SK-N-SH (cell line): ENCODE measurements at places on chromosomes 12 and 14. TPM values are rescaled to one million over a fixed set of nuclear protein-coding genes. Genes with fewer than 3 reads are reported as not detected.
A peak's percentile ranks its signal among the peaks of the same experiment; 100 is the strongest.

DNA sequence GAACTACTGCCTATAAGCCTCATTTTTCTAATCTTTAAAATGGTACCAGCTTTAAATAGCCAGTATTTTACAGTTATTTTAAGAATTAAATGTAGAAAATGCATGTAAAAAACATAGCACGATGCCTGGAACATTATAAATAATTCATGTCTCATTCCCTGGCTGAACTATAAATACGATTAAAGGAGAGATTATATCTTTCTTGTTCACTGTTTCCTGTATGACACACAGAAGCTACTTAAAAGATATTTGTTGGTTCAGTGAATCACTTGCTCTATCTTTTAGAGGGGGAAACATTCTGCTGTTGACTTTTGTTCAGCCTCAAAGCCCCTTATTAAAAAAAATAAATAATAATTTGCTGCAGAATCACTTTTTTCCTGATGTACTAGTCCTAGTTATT is 406.9 kb downstream of the LRFN5 start:
- DNase-seq, result no peak

DNA sequence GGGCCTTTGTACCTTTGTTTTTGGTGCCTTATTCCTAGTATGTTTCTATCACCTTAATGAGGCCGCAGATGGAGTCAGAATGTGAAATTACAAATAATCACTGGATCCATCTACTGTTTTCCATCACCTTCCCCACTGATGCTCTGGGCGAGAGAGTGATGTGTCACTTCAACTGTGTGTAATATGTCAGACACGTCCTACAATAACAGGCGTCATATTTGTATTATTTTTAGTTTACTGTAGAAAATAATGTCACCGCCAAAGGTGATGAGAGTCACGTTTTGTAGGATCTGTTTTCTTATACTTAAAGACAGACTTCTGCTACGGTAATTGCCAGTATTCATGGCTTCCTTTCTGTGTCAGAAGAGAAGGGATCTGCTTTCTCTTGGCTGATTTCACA is 22.4 kb upstream of the P2RX4 start:
- no peak for DNase-seq

DNA sequence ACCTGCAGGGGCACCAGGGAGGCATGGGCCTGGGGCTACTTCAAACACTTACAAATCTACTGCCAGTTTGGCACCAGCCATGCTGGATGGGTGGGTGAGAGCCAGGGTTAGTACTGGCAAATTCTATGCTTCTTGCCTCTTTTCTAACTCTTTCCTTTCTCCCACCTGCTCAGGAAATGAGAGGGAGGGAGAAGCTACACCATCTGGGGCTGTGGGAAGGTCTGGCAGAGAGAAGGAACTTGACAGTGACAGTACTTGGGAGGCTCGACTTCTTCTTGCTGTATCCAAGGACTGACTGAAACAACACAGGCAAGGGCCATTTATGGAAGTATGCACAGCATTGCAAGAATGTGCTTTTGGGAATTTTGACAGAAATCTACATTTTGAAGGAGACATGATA is 149.6 kb upstream of the DYRK2 start:
- DNase-seq, result no peak

DNA sequence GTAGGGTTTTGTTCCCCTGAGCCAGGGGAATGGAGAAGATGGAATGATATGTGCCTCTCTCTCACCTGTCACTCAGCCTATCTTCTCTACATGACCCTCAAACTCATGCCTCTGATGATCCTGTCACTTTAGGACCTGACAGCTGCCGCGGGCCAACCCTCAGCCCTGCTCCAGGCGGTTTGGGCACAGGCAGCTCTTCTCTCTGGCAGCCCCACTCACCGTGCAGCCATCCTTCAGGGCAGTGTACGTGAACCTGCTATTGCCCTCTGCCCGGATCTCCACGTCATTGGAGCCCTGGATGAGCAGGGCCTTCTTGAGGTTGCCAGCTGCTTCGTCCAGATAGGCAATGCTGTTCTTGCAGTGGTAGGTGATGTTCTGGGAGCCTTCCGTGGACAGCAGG is 10.5 kb downstream of the TMEM106C start:
- no peak for DNase-seq

- DNase-seq, result no peak
Observed at GRCh38 chr12:122651520-122652224, 51.5 kb downstream of the HCAR2 start.

DNA sequence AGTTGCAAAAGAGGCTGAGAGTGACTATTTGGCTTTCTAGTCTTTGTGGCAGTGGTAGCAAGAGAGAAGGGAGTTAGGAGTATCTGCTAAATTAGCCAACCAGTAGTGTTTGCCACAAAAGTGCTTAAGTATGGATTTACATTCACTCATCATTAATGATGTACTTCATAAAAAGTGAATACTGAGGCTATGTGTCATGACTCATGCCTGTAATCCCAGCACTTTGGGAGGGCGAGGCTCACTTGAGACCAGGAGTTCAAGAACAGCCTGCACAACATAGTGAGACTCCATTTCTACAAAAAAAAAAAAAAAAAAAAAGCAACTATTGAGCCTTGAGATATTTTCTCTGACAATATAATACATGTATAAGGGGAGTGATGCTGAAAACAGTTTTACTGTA is 36.8 kb downstream of the CCDC177 start:
- DNase-seq, result no peak

DNA sequence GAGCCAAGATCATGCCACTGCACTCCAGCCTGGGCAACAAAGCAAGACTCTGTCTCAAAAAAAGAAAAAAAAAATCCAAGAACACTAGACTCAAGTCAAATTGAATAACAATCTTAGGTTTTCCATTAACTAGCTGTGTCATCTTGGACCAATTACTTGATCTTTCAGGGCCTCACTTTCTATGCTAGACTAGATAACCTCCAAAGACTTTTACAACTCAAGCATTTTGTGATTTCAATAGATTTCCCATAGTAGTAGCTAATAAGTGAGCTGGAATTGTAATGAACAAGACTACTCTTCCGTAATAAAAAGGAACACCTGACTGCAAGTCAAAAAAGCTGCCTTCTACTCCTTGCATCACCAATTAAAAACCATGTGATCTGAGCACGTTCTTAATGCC is 127.0 kb upstream of the SSTR1 start:
- no peak for DNase-seq

DNA sequence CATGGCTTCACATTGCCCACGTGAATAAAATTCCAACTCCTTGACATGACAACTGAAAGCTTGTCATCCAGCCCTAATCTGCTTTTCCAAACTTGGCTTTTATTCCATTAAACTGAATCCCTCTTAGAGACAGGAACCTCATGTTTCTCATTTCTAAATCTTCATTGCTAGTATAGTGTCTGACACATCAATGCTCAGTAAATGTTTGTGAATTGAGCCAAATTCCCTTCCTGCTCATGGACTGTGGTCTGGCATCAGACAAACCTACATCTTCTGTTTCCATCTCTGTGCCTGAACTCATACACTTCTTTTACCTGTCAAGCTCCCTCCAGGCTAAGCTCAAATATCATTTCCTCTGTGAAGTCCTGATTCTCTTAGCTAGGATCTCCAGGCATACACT is 4.3 kb upstream of the FKBP11 start:
- DNase-seq, result no peak

DNA sequence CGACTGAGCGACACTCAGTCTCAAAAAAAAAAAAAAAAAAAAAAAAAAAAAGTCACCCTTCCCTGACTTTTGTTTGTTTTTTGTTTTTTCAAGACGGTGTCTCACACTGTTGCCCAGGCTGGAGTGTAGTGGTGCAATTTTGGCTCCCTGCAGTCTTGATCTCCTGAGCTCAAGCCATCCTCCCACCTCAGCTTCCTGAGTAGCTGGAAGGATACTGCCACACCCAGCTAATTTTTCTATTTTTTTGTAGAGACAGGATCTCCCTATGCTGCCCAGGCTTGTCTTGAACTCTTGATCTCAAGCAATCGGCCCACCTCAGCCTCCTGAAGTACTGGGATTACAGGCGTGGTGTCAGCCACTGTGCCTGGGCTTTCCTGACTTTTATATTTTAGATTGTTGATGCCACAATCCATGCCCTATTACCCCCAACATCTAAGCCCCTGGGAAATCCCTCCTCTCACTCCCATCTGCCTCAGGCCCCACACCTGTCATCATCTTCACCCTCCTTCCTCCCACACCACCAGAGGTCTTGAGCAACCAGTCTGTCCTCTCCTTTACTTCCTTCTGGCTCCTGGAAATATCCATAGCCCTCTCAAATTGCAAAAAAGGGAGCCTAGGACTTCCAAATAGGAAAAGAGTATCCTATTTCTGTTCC is 7.8 kb downstream of the IKZF4 start:
- DNase-seq, result no peak

DNA sequence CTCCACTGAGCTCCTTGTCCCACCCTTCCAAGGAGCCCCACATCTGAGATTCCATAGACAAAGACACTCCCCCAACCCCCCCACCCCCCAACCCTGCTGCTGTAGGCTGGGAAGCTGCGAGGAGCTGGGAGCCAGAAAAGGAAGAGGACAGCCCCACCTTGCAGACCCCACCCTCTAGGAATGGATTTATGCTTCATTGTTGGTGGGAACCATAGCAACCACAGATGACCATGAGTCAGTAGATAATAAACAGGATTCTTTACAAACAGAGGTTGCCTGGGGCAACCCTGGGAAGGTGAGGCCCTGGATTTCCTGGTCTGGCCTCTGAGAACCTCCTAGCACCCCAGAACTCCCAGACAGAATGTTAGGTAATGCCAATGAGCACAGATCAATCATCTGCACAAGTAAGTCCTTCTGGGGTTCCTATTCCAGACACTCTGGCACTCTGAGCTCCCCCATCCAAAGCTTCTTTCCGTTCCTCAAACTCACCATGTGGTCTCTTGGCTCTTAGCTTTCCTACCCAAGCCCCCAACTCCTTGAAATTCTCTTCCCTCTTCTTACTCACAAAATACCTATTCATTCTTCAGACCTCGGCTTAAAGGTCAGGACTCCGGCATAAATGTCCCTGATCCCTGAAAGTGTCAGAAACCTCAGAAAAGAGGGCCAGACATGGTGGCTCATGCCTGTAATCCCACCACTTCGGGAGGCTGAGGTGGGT is 15.2 kb upstream of the PLEKHG6 start:
- peak; percentile 44 for DNase-seq

GRCh38 chr12:46701356-46701755 is 124.4 kb downstream of the SLC38A4 start:
- no peak for DNase-seq

DNA sequence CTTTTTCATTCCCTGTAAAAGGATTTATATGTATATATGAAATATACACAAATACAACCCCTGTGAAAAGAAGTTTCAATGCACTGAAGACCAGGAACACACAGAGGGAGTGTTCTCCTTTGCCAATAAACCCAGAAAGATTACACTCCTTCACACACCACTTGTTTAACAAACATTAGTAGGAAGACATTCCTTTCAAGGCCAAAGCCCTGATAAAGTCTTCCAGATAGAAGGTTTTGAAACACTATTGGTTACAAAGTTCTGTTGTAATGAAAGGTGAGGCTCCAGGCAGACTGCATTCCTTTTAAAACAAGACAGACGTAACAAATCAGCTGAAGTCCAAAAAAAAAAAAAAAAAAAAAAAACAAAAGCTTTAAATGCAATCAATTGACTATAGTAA is 81.0 kb downstream of the PTPN21 start:
- no peak for DNase-seq

DNA sequence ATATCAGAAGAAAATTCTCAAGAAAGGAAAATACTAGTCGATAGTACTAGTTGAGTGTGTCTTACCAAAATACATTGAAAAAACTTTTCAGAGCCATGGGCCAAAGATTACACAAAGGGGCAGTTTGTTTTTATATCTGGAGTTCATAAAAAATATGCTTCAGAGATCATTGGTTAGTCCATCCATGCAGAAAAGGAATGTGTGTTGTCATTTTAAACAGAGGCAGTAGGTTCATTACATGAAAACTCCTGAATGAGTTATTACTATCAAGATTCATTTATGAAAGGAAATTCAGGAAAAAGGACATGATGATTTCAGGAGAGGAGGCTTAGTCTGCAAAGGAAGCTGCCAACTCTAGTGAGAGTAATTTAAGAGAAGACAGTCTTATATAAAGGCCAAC is 354.8 kb downstream of the AEBP2 start:
- DNase-seq, result no peak

- no peak for DNase-seq
Observed at GRCh38 chr14:75409316-75410205, 18.3 kb upstream of the JDP2 start.

DNA sequence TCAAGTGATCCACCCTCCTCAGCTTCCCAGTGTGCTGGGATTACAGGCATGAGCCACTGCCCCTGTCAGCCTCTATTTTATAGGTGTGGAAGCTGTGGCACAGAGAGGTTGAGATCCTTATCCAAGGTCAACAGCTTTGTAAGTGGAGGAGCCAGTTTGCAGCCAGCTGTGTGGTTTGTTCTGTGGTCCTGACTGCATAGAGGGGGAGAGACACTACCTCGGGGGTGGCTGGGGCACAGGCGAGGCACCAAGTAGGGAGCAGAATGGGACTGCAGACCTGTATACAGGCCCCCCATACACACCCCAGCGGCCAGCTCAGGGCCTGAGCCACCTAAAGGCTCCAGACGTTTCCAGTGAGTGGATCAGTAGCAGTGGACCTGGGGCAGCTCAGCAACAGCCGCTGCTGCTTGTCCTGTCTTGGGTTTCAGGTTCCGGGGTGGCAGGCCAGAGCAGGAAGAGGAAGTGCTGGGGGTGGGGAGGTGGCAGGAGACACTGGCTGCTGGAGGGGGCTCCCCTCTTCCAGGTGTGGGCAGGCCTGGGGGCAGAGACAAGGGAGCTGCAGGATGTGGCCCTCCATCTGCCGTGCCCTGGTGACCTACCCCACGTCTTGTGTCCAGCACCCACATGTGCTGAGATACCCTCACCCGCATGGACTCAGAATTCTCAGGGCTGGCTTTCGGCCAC is 11.0 kb downstream of the ORAI1 start:
- no peak for DNase-seq

- DNase-seq, result no peak
Observed at GRCh38 chr14:85512451-85512850, 17.5 kb upstream of the FLRT2 start.

- DNase-seq, result peak; percentile 74
Observed at GRCh38 chr14:100486025-100486828, 101.0 kb downstream of the BEGAIN start.

DNA sequence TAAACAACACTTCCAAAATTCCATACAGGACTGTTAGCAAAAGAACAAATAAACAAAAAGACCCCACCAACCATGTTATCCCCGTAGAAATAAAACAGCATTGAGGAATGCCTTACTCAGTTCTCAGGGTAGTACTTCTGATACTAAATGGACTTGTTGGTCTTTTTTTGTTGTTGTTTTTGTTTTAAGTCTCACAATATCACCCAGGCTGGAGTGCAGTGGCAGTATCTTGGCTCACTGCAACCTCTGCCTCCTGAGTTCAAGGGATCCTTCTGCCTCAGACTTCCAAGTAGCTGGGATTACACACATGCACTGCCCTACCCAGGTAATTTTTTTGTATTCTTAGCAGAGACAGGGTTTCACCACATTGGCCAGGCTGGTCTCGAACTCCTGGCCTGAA is 17.1 kb downstream of the HNRNPC start:
- no peak for DNase-seq

The IFNG-AS1 gene
- not detected in 2 replicates for polyA plus RNA-seq

The PIWIL1 gene
- polyA plus RNA-seq, result 0.03 and 0.05 TPM in 2 replicates

The APOLD1 gene
- 1.6 and 1.7 TPM in 2 replicates for polyA plus RNA-seq

The CNTN1 gene
- polyA plus RNA-seq, result 0.13 and 0.96 TPM in 2 replicates

The ACSM4 gene
- not detected in 2 replicates for polyA plus RNA-seq

The KRT80 gene
- 14.9 and 17.4 TPM in 2 replicates for polyA plus RNA-seq

The IL31 gene
- not detected in 2 replicates for polyA plus RNA-seq

The NDUFA9 gene
- polyA plus RNA-seq, result 53.0 and 55.9 TPM in 2 replicates

The RNFT2 gene
- 3.8 and 4.4 TPM in 2 replicates for polyA plus RNA-seq

The FKBP3 gene
- 21.8 and 24.5 TPM in 2 replicates for polyA plus RNA-seq

The DBX2 gene
- polyA plus RNA-seq, result not detected in 2 replicates

The SLC10A1 gene
- not detected in 2 replicates for polyA plus RNA-seq

The OLR1 gene
- polyA plus RNA-seq, result not detected in 2 replicates

The RASSF9 gene
- polyA plus RNA-seq, result 0.21 and 0.32 TPM in 2 replicates
